Right cardiac atrium (tissue), 5 donors: ENCODE measurements at places on chromosomes 16 and 17.
A peak's percentile ranks its signal among the peaks of the same experiment; 100 is the strongest.

DNA sequence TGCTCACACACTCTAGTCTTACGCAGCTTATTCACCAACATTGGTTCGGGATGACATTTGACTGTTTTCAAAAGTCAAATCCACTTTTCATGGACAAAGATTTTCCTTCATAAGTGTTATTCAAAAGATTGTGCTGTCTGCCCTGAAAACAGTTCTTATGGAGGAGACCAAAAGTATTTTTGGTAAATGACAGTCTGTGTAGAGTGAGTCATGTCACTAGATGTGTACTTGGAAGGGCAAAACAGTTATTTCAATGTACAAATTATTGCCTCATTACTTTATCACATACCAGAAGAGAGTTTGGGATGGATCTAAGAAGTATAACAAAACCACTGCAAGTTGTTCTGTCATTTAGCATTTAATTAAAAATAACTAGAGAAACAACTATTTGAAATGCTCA, 265.6 kb downstream of the CDH13 start:
- DNase-seq, result no peak

DNA sequence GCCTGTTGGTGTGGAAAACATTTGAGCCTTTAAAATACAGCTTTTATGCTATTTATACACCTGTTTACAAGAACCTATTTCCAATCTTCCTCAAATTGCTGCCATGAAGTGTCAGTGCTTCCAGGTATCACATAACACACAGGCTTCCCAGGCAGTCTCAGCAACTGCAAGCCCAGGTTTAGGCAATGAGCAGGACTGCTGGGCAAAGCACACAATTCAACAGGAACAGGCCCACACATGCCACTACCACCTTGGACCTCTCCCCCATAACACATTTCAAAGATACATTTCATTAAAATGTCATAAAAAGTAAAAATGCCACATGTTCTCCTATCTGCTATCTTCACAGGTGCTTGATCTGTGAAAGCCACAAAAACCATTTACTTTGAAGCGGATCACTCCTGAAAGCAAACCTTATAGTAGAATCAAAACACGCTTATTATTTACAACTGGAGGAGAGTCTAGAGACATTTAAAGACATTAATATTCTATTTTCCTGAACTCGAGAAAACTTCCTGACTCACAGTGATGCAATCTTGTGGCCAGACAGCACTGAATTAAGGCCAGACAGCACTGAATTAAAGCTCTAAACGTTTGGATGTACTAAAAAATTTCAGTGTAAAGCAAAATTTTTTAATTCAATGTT, 31.5 kb downstream of the ANKFY1 start:
- DNase-seq, result no peak

DNA sequence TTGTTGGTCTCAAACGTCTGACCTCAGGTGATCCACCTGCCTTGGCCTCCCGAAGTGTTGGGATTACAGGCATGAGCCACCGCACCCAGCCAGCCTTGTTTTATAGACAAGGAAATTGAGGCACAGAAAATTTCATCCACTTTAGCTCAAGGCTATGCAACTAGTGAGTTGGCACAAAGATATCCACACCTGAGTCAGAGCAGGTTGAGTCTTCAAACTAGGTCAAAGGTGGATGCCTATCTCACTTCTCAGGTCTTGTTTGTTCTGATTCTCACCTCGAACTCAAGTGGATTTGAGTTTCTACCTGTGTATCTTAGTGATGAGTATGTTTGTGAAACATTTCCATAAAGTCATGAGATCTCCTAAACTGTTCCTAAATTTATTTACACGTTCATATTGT, 35.6 kb upstream of the GAS7 start:
- DNase-seq, result no peak

- peak; percentile 47 for DNase-seq
Measured at GRCh38 chr17:82375359-82376041, 3.9 kb downstream of the UTS2R start.

- DNase-seq, result no peak
Measured at GRCh38 chr16:12155235-12155634, 178.7 kb downstream of the SNX29 start.

DNA sequence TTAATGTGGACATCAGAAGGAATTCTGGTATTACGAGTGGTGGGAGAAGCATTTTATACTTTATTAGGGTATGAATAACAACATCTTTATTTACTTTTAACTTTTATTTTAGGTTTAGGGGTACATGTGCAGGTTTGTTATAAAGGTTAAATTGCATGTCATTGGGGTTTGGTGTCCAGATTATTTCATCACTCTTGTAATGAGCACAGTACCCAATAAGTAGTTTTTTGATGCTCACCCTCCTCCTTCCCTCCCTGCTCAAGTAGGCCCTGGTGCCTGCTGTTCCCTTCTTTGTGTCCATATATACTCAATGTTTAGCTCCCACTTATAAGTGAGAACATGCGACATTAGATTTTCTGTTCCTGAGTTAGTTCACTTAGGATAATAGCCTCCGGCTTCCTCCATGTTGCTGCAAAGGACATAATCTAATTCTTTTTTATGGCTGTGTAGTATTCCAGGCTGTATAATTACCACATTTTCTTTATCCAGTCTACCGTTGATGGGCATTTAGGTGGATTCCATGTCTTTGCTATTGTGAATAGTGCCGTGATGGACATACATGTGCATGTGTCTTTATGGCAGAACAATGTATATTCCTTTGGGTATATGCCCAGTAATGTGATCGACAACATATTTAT, 456.2 kb downstream of the XYLT1 start:
- no peak for DNase-seq

- no peak for DNase-seq
Measured at GRCh38 chr16:12545297-12545610, 258.4 kb downstream of the CPPED1 start.

GRCh38 chr16:46916980-46917379, 32.8 kb downstream of the GPT2 start:
- no peak for DNase-seq
